Stimulated activated CD4-positive, alpha-beta T cell treated with anti-CD3 and anti-CD28 coated beads, TNF-alpha, amount 100 ng/mL, for 1 hour (primary cell): ENCODE measurements at places on chromosomes 11 and 22.
A peak's percentile ranks its signal among the peaks of the same experiment; 100 is the strongest.

- no peak for DNase-seq
These were observed 950 bp upstream of the LAYN start for GRCh38 chr11:111539426-111540113.

DNA sequence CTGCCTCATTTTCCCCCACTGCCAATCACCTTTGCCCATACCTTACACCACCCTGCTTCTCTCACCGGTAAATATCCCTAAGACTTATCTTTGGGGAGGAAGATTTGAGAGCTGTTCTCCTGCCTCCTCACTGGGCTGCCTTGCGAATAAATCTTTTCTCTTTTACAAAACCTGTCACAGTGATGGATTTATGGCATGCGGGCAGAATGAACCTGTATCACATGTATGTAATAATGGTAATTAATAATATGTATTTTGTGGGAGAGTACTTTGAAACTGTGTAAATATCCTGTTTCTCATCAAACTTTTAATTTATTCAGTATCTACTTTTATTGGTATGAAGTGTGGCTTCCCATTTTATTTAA, 3.6 kb upstream of the USP18 start:
- DNase-seq, result no peak

- DNase-seq, result no peak
These were observed 323.7 kb downstream of the MIAT start for GRCh38 chr22:26981111-26981510.

- DNase-seq, result no peak
These were observed 9.2 kb downstream of the TAB1 start for GRCh38 chr22:39408807-39409206.

GRCh38 chr11:16958833-16959232, 55.4 kb downstream of the PLEKHA7 start:
- no peak for DNase-seq

DNA sequence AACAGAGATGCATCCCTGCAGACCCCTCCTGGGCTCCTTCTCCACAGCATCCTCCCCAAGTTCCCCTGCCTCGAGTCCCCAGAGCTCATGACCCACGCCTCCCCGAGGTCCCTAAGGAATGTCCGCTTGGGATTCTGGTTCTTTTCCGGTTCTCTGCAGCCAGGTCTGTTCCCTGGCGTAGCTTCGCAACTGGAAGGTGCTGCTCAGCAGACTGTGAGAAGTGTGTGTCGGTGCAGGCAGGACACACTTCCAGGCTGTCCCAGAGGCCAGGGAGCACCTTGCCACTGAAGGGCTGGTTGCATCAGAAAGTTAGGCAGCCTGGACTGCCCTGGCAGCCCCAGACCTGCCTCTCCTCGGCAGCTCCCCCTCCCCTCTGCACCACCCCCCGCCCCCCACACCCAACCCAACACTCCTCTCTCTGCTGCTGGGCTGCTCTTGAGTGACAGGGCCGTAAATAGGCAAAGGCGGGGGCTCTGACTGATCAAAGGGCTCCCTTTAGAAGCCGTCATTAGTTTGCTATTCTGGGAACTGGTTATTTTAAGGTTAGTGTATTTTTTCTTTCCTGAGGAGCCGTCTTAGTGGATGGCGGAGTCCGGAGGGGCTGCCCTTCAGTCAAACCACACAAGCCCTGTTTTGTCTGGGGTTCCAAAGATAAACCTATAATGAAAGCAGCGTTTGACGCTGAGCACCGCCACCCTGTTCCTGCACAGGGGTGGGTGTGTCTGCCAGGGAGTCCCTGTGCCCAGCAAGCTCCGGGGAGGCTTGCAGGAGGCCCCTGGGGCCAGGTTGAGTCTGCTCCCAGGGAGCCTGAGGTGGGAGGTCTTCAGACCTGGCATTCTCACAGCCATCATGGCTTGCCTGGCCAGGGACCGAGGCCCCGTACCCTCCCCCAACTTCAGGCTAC, 88.6 kb upstream of the KCNQ1OT1 start:
- no peak for DNase-seq

DNA sequence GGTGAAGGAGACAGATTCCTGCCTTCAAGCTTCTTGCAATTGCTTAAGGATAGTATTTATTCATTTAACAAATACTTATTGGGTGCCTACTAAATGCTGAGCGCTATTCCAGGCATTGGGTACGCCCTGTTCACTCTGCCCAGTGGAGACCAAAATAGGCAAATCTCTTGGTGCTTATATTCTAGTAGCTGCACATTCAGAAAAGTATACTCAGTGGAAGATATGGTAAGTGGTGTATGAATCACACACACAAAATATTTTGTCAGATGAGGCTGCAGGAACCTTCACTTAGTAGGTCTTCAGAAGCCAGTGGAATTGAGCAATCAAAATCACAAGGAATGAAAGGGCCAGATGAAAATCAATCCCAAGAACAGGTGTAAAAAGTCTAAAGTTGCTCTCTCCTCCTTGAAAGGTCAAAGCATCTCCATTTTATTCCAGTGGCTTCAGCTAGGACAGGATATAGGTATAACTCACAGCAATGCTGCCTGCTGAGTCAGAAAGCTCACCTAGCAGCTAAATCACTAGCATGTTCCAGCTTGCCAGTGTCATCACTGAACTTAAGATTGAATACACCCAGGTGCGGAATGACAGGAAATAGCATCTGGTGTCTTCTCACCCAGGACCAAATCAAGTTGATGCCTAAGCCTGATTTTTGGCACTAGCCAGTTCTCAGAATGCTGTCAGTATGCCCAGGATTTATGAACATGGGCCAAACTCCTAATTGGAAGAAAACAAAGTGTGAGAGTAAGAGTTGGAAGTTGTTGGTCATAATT, 83.9 kb downstream of the AMOTL1 start:
- no peak for DNase-seq

DNA sequence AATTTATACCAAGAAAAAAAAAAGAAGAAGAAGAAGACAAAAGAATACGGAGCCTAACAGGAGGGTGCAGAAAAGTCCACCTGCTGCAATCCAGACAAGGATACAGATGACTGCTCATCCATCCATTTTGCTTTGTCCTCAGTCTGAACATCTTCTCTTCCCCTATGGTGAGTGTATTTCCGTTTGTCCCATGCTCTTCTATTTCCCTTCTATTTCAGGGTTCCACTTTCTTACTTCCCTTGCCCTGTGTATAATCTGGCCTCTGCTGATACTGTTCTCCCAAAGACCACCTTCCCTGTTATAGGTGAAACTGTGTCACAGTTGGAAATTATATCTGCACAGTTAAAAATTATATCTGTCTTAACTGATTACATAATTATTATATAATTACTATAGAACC, 48.7 kb upstream of the USP47 start:
- DNase-seq, result no peak

DNA sequence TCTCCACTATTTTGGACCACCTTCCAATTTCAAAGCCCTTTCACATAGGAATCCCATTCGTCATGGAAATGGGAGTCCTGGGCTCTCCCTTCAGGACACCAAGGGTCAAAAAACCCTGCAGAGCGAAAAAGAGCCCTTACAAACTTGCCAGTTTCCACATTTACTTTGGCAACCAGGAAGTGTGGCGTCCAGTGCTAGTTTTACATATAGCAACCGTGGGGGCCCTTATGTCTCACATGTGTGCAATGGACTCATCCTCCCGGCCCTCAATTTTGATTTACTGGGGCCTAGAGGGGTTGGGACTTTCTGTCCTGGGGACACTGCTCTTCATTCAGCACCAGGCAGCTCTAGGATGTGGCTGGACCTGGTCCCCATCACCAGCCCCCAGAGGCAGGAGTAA, 33.7 kb downstream of the DAGLA start:
- no peak for DNase-seq

- no peak for DNase-seq
These were observed 810.7 kb downstream of the BRD1 start for GRCh38 chr22:49016909-49017481.

GRCh38 chr11:45031912-45032519, 81.3 kb upstream of the TP53I11 start:
- DNase-seq, result no peak

- no peak for DNase-seq
These were observed at the start of gene LRRC32 for GRCh38 chr11:76670485-76671236. LRRC32 (minus strand) TSS chr11:76670747; CDS start chr11:76665954, 4,793 bp downstream.

DNA sequence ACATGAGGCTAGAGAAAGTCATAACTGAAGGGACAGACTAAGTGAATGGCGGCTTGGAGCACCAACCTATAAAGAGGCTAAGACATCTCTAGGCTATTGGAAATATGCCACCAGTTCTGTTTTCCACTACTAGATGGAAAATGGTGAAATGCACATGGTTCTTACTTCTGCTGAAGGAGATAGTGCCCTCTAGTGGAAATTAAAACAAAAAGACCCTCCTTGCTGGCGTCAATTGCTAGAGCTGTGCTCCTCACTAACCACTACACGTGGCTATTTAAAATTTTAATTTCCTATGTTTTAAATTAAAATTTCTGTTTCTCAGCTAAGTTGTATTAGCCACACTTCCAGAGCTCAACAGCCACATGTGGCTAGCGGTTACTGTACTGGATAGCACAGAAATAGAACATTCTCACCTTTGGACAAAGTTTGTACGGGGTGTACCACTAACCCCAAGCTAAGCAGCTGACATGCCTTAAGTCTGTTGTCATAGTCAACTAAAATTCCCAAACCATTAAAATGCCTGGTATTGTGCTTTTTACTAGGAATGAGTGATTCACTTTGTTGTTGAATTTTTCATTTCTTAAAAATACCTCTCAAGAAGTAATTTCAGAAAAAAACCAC, 34.1 kb upstream of the CALCA start:
- no peak for DNase-seq

- DNase-seq, result no peak
These were observed 48.1 kb upstream of the TOP3B start for GRCh38 chr22:22030493-22031182.

GRCh38 chr11:118000850-118001228, 14.6 kb downstream of the IL10RA start:
- DNase-seq, result no peak

DNA sequence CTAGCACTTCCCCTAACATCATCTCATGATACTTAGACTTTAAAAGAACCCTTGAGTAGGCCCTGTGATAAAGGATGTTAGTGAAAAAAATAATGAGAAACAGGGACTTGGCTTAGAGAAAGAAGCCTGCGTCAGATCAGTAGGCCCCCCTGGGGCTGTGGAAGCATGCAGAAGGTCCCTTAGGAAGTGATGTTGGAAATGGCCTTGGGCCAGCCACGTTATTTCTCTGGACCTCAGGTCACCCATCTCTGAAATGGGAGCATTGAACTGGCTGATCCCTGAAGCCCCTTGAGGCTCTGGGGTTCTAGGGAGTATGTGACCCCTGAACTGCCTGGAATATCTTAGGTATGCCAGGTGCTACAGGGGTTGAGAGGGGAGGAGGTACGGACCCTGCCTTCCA, 40.2 kb downstream of the MCM5 start:
- DNase-seq, result no peak

DNA sequence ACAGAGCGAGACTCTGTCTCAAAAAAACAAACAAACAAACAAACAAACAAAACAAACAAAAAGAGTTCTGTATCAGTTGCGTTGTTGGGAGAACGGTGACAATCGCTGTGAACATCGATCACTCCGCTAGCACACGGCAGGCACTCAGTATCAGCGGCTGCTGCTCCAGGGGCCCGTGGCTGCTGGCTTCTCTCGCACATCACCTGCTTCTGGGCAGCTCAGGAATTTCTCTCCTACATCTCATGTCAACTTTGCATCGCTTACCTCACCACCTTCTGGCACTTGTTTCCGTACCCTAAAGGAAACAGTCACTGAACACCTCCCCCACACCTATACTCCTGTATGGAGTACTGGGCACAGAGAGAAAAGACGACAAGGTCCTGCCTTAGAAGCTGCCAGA, 70.3 kb upstream of the WNT7B start:
- DNase-seq, result no peak

DNA sequence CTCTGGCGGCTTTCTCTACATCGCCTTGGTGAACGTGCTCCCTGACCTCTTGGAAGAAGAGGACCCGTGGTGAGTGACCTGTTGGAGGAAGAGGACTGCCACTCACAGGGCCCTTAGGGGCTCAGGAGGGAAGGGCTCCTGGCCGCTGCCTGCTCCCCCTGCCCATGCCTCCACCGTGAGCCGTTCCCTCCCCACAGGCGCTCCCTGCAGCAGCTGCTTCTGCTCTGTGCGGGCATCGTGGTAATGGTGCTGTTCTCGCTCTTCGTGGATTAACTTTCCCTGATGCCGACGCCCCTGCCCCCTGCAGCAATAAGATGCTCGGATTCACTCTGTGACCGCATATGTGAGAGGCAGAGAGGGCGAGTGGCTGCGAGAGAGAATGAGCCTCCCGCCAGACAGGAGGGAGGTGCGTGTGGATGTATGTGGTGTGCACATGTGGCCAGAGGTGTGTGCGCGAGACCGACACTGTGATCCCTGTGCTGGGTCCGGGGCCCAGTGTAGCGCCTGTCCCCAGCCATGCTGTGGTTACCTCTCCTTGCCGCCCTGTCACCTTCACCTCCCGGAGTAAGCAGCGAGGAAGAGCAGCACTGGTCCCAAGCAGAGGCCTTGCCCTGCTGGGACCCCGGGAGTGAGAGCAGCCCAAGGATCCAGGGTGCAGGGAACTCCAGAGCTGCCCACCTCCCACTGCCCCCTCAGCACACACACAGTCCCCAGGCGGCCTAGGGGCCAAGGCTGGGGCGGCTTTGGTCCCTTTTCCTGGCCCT, 6.9 kb downstream of the SLC39A13 start:
- no peak for DNase-seq

DNA sequence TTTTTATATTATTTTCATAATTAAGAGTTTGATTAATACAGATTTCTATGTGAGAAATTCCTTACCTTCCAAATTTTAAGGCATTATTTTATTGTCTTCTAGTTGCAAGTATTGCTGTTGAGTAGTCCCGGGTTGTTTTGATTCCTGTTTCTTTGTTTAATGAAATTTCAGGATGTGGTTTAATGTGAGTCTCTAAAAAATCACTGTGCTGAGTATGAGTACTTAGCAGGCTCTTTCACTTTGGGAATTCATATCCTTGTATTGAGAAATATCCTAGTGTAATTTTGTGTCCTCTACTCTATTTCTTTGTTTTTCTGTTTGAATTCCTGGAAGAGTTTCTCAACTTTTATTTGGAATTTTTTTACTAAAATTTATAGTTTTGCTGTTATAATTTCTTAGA, 113.2 kb downstream of the TMEM135 start:
- no peak for DNase-seq

DNA sequence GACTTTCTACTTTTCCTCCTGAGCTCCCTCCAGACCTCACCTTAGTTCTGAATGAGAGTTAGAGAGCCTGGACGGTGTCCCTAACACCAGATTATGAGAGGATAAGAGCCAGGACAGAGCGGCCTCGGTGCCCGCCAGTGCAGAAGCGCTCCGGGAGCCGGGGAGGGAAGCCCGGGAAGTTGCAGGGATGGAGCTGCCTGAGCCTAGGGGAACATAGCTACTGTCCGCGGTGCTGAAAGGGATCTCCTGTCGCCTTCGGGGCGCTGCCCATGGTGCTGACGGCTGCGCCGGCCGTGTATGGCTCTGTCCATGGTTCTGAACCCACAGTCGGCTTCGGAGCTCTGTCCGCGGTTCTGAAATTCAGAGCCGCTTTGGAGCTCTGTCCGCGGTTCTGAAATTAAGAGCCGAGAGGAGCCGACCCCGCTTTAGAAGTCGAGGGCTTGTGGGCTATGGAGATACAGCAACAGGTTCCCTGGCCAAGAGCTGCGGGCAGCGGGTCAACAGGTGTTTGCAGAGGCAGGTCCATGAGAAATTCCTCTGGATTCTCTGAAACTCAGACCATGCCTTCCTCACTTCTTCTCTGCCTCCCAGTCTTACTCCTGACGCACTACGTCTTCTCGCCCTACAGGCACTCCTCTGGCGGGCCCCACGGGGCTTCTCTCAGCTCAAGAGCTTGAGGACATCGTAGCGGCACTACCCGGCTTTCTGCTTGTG, 814 bp downstream of the NPAS4 start:
- peak; percentile 84 for DNase-seq

GRCh38 chr11:86696004-86696403, 23.6 kb upstream of the ME3 start:
- no peak for DNase-seq

GRCh38 chr22:50131894-50132293, 38.6 kb upstream of the PANX2 start:
- DNase-seq, result no peak
